Esophagus mucosa (tissue), 1 donor: ENCODE measurements at places on chromosomes 1 and 21. TPM values are rescaled to one million over a fixed set of nuclear protein-coding genes. Genes with fewer than 3 reads are reported as not detected.

- ATAC-seq, result no peak
Measured at GRCh38 chr1:225880222-225880588, 2.0 kb downstream of the TMEM63A start.

- no peak for ATAC-seq
Measured at GRCh38 chr1:201381130-201381529, 3.6 kb upstream of the TNNT2 start.

- ATAC-seq, result no peak
Measured at GRCh38 chr1:212962509-212962908, 12.2 kb downstream of the VASH2 start.

DNA sequence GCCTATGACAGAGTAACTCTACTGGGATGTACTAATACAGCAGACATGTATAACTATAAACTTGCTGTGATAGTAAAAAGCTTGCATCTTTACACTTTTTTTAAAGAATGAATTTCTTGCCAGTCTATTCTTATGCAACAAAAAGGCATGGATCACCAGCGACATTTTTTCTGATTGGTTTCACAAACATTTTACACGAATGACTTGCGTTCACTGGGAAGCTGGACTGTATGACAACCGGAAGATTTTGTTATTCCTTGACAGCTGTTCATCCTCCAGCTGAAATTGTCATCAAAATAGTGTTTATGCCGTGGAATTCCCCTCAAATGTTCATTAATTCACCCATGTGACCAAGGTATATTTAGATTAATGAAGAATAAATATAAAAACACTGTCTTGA lies 131.0 kb downstream of the XPR1 start:
- ATAC-seq, result no peak

- peak; percentile 92 for ATAC-seq
Measured at GRCh38 chr1:178037510-178038253, 56.2 kb upstream of the RASAL2 start.

DNA sequence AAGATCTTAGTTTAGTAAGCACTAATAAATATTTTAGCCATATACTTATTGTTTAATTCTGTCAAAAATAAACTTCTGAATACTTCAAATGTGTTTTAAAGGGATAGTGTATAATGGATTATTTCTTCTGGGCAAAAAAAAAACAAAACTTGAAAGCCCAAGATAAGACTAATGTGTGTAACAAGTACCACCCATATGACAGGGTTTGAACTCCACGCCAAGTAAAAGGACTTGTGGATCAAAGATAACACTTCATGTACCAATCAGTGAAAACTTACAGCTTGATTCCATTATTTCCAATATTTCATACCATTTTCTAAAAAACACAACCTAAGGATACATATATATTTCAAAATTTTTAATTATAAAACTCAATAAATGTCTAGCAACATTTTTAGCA lies 59.5 kb downstream of the DENND1B start:
- no peak for ATAC-seq

DNA sequence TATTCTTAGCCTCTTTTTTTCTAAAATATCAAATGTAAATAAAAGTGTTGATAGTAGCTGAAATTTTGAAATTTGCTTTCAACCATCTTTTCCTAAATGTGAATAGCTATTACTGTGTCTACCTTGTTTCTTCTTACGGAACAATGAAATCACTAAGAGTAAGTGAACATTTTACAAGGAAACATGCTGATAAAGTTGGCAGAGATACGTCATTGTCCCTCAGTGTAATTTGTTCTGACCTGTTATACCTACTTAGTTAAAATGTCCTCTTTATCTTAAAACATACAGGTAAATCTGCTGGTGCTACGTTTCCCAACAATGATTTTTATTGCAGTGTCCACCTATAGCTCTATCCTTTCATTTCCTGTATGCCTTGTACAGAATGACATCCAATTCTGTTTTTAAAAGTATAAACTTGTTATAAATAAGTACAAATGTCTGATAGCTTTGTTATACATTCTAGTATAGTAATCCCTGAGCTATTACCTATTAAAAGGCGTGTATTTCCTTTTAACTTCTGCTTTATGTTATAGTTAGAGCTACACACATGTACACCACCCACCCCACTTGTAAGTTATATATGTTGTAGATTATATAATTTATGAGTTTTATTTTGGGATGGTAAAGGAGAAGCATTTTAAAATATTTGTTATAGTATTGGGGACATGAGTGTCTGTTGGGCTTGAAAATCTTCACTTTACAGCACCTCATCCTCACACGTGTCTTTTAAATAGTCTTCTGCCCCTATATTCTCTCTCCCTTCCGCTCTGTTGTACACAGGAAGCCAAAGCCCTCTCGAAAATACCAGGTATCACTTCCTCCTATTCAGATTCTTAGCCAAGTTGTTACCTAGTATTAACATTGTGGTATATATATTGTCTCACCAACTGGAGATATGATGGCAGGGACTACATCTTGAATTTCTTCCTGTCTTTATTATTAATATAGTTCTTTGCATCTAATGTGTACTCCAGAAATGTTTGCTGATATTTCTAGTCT lies 25.2 kb downstream of the LAMC1 start:
- no peak for ATAC-seq

DNA sequence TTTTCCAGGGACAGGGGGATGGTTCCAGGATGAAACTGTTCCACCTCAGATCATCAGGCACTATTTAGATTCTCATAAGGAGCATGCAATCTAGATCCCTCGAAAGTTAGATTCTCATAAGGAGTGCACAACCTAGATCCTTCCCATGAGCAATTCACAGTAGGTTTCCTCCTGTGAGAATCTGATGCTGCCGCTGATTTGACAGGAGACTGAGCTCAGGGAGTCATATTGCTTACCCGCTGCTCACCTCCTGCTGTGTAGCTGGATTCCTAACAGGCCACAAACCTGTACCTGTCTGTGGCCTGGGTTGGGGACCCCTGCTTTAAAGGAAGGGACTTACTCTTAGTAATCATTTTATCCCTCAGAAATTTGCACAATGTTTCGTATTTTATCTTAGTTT lies 9.3 kb downstream of the CTH start:
- no peak for ATAC-seq

The OR2L5 gene
- total RNA-seq, result not detected

The FAAH gene
- total RNA-seq, result 8.7 TPM

The TRIM63 gene
- total RNA-seq, result not detected

The SORT1 gene
- 60.6 TPM for total RNA-seq

The PIK3CD gene
- total RNA-seq, result 6.2 TPM

The SNRPE gene
- 67.4 TPM for total RNA-seq

The OPTC gene
- total RNA-seq, result not detected
